GOT3 (cell line): ENCODE measurements at places on chromosomes 11 and 22.

DNA sequence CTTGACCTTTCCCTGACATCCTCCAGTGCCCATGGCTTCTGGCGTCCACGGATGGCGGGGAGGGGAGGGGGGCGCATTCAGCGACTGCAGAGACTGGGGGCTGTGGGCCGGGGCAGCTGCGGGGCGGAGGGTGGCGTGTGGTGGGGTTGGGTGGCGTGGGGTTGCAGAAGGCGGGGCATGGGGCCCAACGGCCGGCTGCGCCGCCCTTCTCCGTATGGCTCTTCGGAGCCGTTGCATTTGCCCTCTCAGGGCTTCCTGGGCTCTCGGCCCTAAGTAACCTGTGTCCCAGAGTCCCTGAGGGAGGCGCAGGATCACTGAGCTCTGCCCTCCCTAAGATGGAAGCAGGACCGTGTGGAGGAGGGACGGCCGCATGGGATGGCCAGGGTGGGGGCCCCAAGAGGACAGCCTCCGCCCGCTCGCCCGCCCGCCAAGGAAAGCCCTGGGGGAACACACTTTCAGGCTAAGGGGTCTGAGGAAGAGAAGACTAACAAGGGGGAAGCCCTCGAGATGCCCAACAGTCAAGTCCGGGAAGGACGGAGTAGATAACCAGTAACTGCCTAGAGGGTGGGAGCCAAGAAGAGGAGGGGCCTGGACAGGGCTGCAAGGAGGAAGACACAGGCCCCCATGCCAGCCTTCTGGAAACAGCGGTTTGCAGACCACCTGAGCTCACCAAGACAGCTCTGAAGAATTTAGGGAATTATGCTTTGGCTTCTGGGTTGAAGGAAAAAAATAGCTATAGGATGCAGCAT is 9.2 kb upstream of the AIFM3 start:
- DNase-seq, result no peak

DNA sequence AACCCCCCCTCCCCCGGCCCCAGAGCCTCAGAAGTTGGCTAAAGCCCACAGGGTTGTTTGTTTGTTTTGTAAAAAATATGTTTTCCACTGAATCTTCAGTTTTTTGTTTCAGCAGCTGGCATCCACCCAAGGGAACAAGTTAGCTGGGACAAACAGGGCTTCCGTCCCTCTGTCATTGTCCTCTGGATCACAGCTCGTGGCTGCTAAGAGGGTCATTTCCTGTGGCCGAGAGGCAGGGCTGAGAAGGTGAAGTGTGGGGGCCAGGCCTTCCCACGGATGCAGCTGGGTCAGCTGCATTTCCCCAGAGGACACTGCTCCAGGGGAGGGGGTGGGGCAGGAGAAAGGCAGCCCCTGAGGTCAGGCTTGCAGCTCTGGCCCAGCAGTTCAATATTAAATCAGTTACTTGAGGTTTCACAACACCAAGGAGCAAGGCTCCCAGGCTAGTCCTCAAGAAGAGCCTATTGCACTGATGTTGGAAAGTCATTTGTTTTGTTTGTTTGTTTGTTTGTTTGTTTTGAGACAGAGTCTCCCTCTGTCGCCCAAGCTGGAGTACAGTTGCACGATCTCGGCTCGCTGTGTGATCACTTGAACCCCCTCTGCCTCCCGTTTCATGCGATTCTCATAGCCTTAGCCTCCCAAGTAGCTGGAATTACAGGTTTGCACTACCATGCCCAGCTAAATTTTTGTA is 34.4 kb upstream of the SMTN start:
- DNase-seq, result no peak

- DNase-seq, result no peak
Observed at GRCh38 chr11:125942771-125943428, 2.9 kb upstream of the VSIG10L2 start.

DNA sequence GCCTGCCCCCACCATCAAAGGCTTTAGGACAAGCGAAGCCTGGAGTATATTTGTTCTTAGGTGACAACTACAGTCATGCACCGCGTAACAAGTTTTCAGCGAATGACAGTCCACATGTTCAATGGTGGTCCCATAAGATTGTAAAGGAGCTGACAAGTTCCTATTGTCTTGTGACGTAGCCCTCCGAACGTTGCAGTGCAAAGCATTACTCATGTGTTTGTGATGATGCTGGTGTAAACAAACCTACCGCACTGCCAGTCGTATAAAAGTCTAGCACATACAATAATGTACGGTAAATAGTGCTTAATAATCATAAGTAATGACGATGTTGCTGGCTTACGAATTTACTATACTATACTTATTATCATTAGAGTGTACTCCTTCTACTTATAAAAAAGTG is 41.3 kb downstream of the ADAMTS15 start:
- no peak for DNase-seq

GRCh38 chr22:26342745-26343410 is 86.2 kb upstream of the ASPHD2 start:
- DNase-seq, result no peak

GRCh38 chr22:28780296-28780695 is 7.8 kb downstream of the CCDC117 start:
- no peak for DNase-seq

DNA sequence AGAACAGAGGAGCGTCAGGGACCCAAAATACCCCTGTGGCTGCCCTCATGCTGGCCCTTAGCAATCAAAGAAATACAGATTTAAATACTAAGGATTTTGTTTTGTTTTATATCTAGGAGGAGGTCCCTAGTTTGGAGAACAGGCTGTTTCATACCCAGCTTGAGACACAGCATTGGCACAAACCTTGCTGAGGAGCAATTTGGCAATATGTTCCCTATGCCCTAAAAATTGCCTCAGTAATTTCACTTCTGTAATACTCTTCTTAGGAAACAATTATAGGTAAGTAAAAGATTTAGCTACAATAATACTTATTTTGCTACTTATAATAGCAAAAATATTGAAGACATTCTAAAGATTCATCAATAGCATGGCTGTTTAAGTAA is 37.0 kb downstream of the TSKU start:
- no peak for DNase-seq

DNA sequence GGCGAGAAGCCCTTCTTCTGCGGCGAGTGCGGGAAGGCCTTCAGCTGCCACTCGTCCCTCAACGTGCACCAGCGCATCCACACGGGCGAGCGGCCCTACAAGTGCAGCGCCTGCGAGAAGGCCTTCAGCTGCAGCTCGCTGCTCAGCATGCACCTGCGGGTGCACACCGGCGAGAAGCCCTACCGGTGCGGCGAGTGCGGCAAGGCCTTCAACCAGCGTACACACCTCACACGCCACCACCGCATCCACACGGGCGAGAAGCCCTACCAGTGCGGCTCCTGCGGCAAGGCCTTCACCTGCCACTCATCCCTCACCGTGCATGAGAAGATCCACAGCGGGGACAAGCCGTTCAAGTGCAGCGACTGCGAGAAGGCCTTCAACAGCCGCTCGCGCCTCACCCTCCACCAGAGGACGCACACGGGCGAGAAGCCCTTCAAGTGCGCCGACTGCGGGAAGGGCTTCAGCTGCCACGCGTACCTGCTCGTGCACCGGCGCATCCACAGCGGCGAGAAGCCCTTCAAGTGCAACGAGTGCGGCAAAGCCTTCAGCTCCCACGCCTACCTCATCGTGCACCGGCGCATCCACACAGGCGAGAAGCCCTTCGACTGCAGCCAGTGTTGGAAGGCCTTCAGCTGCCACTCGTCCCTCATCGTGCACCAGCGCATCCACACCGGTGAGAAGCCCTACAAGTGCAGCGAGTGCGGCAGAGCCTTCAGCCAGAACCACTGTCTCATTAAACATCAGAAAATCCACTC is 12.2 kb downstream of the ZNF74 start:
- no peak for DNase-seq

DNA sequence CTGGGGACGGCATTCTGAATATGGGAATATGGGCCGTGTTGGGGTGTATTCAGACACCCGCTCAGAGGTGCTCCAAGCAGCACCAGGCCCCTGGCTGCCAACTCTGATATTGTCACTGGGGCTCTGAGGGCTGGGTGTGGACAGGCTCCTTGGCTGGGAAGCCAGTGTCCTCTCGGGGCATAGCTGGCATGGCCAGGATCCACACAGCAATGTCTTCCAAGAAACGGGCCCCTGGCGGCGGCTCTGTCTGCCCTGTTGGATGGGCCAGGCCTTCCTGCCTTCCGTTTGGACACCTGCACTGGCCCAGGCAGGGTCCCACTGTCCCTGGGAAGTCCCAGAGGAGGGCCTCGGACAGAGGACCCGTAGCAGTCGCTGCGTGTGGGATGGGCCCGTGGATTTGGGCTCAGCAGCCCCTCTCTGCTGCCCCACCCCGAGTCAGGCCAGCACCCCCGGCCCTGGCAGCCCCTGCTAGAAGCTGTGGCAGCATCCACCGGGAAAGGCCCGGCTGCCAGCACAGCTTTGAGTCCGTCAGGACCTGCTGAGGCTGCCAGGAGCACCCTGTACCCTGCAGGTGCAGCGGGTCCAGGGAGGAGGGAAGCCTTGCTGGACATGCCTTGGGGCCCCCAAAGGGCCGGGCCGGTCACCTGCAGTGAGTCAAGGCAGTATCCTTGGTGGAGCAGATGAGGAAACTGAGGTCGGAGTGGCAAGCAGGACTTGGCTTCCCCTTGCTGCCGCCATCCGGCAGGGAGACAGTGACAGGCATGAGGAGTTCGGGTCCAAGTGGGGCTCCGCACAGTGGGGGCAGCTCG is 4.1 kb downstream of the PANX2 start:
- DNase-seq, result no peak

GRCh38 chr22:42283278-42284201 is 13.1 kb upstream of the TCF20 start:
- no peak for DNase-seq

DNA sequence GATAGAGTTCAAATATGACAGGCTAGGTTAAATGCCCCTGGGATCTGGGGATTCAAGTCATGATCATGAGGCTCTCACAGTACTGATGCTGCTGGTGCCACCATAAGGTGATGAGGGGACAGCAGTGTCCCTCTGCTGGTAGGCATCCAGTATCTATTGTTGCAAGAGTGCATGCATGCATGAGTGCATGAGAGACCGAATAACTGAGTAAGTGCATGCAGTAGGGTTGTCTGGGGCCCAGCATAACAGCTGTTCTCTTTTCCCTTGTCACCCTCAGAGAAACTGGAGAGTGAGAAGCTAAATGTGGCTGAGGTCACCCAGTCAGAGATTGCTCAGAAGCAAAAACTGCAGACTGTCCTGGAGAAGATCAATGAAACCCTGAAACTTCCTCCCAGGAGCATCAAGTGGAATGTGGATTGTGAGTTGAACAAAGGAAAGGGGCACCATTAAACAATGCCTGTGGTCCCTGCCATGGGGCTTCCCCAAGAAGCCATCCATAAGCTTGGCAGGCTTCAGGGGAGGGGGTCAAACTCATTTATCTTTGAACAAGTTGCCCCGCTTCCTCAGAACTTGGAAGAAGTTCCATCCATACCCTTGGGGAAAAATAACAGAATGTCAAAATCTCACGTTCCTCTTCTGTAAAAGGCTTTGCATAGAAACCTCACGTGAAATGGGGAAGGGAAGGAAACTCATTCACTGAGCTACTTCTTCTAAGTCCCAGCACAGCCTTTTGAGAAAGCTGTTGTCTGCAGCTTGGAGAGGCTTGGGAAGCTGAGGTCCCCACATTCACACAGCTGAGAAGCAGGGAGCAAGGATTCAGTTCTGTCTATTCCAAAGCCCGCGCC is 119.0 kb downstream of the PARVA start:
- no peak for DNase-seq

DNA sequence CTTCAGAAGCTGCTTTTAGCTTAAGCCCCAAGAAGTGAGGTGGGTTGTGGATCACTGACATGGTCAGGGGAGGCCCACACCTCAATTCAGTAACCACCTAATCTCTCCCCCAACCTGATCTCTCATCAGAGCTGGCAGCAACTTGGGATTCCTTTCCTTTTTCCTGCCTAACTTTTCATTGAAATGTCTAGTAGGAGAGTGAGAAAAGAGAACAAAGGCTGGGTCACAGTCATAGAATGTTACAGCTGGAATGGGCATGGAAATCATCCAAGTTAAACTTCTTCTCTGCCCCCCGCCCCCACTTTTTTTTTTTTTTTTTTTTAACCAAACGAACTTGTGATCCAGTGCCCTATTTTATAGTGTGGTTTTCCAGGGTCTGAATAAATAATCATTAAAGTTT is 91.8 kb downstream of the RNF169 start:
- no peak for DNase-seq

- DNase-seq, result no peak
Observed at GRCh38 chr11:126350836-126351235, 4.7 kb upstream of the ST3GAL4 start.

GRCh38 chr11:64959498-64959897 is 12.4 kb downstream of the MAJIN start:
- DNase-seq, result no peak

GRCh38 chr11:120052196-120052775 is 85.6 kb downstream of the TRIM29 start:
- no peak for DNase-seq

DNA sequence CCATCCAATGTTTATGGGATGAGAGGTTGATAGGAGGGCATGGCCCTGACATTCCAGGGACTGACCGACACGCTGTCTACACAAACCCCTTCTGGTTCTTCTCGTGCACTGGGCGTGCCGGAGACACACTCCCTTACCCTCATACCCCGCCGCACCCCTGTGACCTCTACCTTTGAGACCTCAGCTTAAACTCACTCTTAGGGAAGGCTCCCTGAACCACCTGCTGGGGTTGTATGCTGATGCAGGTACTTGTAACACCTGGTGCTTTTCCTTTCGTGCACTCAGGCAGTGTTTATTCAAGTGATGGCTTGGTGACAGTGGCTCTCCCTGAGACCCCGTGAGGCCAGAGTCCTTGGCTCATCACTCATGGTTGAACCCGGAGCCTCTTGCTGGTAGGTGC is 12.0 kb downstream of the PPARA start:
- no peak for DNase-seq

DNA sequence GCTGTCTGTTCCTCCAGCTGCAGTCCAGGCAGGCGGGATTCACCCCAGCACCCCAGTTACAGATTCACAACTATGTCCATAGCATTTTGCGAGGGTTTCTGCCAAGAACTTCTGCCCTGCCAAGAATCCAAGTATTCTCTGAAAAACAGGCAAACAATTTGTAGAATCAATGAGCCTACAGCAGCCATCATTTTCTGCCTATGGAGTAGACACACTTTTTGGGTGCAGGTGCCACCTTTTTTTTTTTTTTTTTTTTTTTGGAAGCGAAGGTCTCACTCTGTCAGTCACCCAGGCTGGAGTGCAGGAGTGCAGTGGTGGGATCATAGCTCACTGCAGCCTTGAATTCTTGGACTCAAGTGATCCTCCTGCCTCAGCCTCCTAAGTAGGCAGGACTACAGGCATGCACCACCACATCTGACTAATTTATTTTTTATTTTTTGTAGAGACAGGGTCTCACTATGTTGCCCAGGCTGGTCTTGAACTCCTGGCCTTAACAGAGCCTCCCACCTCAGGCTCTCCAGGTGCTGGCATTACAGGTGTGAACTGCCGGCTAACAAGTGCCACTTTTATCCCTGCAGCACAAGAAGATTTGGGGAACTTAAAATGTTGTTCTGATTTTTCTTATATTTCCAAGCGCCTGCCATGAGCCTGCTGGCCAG is 195.1 kb downstream of the SNX19 start:
- DNase-seq, result no peak

- DNase-seq, result no peak
Observed at GRCh38 chr22:22870577-22871404, 16.8 kb upstream of the IGLL5 start.

- no peak for DNase-seq
Observed at GRCh38 chr11:15093432-15093831, 20.0 kb downstream of the CALCB start.

- DNase-seq, result no peak
Observed at GRCh38 chr11:124886476-124886875, 11.2 kb downstream of the ROBO4 start.

- DNase-seq, result no peak
Observed at GRCh38 chr11:106133529-106133928, 56.1 kb downstream of the AASDHPPT start.

GRCh38 chr22:22171357-22172218 is 73.0 kb upstream of the VPREB1 start:
- no peak for DNase-seq

GRCh38 chr11:133343951-133344350 is 188.3 kb downstream of the OPCML start:
- DNase-seq, result no peak
